ENCODE measurements at places on chromosomes 13 and 19.
A peak's percentile ranks its signal among the peaks of the same experiment; 100 is the strongest.

DNA sequence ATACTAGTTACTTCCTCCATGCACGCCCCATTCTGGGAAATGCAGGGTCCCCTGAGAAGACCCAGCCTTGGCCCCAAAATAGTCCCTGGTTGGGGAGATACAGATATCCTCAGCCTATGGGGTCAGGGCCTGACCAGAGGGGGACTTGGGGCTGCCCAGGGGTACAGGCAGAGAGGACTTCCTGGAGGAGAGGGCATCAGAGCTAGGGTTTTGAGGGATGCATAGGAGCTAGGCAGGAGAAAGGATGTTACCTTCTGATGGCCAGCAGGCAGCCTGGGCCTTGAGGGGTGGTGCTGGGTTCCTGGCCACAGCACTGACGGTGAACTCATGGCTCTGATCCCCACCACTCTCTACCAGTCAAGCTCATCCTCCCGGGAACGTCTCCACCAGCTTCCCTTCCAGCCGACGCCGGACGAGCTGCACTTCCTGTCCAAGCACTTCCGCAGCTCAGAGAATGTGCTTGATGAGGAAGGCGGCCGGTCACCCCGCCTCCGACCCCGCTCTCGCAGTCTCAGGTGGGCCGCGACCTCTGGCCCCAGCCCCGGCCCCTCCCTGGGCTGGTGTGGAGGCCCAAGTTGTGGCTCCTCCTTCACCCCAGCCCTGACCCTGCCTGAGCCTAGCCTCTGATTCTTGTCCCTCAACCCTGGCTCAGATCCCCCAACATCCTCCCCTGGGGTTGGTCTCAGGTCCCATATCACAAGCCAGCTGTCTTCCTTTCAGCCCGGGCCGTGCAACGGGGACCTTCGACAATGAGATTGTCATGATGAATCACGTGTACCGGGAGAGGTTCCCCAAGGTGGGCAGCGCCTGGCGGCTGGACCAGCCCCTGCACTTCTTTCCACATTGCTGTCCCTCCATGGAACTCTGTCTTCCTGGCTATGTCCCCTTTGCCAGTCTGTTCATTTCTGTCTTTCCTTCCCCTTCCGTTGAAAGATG, 25.6 kb downstream of the MAST3 start:
- no peak for DNase-seq

DNA sequence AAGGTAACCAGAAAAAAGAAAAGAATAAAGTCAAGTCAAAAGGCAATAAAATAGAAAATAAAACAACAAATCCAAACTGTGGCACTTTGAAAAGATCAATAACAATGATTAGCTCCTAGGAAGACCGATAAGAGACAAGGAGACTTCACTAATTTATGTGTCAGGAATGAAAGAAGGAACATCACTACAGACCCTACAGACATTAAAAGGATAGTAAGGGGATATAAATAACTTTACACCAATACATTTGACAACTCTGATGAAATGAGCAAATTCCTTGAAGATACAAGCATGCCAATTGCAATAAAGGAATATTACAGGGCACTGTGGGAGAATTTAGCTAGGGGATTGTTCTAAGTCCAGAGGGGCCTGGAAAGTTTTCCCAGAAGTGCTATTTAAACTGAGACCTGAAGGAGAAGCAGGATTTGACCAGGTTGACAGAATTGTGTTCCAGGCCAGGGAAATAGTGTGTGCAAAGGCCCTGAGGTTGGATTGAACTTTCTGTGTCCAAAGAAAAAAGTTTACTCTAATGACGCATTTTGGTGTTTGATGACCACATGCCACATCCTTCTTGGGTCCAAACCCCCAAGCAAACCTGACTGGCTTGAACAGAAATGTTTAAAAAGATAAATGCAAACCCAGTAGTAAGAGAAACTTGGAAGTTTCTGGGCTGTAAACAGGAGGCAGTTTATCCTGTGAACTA, 1.6 kb upstream of the C19orf38 start:
- DNase-seq, result no peak

DNA sequence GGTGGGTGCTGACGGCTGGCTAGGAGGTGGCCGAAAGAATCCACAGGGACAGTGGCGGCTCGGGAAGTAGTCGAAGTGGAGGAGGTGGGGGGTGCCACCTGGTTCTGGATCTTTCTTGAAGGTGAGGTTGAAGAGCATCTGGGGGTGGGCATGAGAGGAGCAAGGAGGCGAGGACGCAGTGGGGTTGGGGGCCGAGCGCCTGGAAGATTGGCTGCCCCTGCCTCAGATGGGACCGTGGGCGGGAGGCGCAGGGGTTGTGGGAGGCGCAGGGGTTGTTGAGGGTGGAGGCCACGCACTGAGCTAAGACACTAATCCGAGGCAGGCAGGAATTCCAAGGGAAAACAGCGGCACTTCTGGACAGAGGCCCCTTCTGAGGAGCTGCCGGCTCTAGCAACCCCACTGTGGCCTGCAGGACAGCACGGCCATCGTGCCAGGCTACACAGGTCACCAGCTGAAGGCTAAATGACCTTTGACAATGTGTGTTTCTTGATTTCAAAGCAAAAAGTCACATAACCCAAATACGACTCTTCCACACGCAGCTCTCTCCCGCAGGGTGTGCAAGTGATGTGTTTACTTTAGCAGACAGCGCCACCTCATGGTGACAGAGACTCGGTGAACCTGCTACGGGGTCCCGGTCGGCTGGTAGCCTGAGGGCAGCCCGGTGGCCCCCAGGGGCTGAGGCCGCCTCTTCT, 44.1 kb upstream of the RANBP3 start:
- DNase-seq, result peak; percentile 51

GRCh38 chr13:73107481-73107880, 48.7 kb downstream of the KLF5 start:
- no peak for DNase-seq

DNA sequence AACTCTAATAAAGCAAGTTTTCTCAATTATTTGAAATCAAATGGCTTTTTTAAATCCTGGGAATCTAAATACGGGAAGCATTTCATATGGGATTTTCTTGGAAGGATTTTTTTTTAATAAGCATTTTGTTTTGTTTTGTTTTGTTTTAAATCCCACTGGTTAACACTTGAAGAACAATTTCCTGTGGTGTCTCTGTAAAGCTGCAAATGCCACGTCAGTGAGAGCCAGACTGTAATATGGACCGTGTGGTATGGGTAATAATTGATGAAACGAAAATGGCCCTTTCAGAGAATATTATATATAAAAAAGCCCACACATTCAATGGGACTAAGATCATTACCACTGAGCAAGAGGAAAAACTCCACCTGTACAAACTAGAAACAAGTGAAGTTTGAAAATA, 33.9 kb upstream of the MIR17HG start:
- DNase-seq, result no peak

- no peak for DNase-seq
Observed at GRCh38 chr13:44575035-44575434, 1.1 kb downstream of the TSC22D1 start.

DNA sequence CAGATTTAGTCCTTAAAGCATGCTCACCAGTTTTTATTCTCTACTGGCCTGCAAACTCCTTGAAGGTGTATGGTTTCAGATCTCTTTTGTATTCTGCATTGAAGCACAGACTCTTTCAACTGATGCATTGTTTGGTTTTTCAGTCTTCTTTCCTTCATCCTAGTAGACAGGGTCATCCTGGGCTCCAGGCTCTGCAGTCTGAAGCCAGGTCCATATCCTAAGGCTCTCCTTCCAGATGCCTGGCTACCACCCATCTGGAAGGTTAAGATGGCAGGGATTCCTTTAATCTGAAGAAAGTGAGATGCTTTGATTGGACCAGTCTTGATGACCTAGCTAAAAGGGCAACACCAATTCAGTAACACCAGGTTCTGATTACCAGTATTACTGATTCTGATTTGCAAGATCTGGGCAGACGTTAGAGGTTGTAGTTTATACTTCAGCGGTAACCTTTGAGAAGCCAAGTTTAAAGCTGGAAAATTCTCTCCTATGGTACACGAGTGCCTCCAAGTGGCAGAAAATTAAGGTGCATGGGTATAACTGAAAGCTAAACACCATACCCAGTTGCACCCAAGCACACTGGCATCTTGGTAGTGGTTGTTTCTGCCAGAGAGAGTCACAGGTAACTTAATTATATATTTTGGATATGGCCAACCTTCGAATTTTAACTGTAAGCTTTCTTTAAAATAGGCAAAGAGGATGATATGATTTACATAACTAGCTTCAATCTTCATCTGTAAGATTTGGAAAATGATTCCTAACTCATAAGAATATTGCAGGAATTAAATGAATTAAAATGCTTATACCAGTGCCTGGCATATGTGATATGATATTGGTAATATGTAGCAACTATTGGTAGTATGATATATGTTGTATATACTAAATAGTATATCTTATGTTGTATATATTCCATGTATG, 1651.9 kb upstream of the MIR17HG start:
- peak; percentile 17 for DNase-seq

DNA sequence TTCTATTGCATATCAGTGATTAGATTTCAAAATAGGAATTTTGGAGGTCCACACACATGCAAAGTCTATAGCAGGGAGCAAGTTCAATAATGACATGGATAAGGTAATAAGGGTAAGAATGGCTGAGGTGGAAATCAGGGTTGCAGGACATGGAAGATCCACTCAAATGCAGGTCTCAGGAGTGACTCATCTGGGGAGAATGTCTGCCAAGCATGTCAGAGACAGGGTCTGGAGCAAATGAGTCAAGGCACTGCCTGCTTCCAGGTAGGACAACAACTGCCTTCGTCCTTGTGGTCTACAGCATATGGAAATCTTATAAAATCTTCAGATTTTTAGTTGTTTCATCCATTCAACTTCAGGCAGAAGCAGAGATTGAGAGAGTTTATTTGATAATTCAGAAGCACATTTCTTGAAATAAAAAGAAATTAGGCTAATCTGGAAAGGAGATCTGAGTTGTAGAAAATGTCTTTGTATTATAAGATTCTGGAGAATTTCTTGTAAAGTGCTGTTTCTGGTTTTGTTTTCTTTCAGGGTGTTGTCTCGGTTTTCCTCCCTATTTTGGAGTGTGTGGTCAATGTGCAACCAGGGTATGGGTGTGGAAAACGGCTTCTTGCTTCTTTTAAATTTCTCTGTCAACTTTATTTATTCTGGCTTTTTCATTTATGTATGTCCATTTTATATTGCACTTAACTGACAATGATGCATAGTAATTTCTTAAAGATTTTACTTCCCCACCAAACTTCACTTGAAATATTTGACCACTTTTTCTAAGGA, 748.8 kb downstream of the LIG4 start:
- DNase-seq, result no peak

DNA sequence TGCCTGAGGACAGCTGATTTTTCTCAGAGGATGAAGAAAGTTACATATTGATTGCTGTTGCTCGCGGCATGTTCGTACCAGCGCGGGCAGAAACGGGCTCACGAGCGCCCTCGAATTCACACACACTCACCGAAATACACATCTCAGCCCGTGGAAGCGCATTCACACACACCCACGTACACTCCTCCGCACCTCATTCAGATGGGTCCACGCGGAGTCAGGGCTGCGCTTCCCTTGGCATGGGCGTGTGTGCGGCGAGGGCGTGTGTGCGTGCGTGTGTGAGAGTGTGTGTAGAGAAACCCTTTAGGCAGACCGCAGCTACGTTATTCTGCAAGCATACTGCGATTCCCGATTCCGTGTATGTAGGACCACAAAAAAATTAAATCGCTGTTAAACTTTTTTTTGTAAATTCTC, 2.1 kb upstream of the PCDH17 start:
- DNase-seq, result peak; percentile 79

DNA sequence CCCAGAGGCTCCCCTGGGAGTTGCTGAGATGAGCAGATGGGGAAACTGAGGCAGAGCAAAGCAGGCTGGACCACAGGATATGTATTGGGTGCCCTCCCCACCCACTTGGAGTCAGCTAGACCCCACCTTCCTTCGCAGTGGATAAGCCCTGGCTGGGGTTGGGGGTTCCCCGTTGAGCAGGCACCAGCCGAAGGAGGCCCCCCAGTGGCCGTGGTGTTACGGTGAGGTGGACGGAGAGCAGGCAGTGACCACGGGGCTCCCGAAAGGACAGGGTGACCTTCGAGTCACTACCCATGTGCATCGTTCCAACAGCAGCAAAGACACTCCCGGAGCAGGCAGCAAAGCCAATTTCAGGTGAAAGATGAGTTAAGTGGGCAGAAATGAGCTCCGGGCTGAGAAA, 62.4 kb upstream of the ADGRE5 start:
- no peak for DNase-seq

DNA sequence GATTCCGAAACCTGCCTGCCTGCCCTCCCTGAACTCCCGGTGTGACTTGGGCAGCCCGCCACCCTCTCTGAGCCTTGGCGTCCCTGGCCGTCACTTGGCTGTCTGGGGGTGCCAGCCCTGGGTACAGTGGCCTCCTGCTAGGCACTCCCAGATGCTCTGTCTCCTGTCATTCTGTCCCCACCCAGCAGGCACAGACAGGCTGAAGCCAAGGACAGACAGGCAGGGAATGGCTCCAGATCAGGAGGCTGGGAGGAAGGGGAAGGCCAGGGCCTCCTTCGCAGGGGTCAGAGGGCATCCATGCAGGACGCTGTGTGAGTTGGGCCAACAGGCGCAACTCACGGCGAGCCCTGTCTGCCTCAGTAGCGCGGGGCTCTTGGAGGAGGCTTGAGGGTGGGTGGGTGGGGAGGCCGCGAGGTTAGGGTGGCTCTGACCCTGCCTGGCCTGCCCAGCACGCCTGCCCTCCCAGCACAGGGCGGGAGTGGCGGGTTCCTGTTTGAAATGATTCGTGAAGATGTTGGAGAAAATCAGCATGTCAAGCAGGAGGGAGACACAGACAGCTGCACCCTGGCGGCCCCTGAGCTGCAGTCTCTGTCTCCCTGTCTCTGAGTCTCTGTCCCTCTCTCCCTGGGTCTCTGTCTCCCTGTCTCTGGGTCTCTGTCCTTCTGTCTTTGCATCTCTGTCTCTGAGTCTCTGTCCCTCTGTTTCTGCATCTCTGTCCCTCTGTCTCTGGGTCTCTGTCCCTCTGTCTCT, 19.7 kb downstream of the KLHL26 start:
- DNase-seq, result no peak

DNA sequence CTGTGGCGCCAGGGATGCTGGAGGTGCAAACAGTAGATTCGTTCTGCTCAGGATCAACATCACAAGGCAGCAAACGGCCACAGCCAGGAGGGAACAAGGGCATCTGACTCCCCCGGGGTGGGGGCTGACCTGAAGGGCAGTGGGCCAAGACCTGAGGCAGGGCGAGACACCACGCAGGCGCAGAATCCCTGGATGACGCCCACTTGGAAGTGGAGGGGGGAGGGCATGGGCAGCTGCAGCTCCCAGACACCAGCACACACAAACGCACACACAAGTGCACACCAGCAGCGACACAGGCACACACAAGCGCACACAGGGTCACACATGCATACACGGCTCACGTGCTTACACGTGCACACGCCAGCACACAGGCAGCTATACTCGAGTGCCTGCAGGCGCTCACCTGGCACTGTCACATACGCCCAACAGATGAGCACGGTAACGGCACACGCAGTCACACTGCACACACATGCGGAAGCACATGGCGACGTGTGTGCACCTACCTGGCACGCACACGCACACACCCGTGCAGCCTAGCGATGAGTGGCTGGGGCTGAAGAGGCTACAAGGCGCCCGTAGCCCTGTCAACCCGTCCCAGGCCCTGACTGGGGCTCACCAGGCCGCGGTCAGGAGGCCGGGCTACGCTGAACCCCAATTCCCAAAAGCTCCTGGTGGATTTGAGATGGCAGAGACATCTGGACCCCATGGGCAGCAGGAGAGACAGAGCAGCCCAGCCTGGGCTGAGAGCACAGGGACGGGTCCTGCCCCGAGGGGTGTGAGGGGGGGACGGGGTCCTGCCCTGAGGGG, 5.5 kb downstream of the C2CD4C start:
- DNase-seq, result no peak
